Activated CD4-positive, CD25-positive, alpha-beta regulatory T cell (primary cell): ENCODE measurements at places on chromosomes 6 and 20.

GRCh38 chr6:51398064-51398705 is 579.5 kb downstream of the TFAP2B start:
- DNase-seq, result no peak

- DNase-seq, result no peak
Measured at GRCh38 chr6:161233986-161234661, 39.7 kb downstream of the AGPAT4 start.

GRCh38 chr6:81950877-81951276 is 198.4 kb upstream of the TENT5A start:
- no peak for DNase-seq

GRCh38 chr6:147195987-147196386 is 8.2 kb upstream of the STXBP5 start:
- DNase-seq, result no peak

- no peak for DNase-seq
Measured at GRCh38 chr20:43855803-43856202, 58.8 kb upstream of the TOX2 start.

- no peak for DNase-seq
Measured at GRCh38 chr6:79598012-79598411, 33.1 kb upstream of the SH3BGRL2 start.

GRCh38 chr6:48766349-48766748 is 655.4 kb upstream of the PTCHD4 start:
- no peak for DNase-seq

DNA sequence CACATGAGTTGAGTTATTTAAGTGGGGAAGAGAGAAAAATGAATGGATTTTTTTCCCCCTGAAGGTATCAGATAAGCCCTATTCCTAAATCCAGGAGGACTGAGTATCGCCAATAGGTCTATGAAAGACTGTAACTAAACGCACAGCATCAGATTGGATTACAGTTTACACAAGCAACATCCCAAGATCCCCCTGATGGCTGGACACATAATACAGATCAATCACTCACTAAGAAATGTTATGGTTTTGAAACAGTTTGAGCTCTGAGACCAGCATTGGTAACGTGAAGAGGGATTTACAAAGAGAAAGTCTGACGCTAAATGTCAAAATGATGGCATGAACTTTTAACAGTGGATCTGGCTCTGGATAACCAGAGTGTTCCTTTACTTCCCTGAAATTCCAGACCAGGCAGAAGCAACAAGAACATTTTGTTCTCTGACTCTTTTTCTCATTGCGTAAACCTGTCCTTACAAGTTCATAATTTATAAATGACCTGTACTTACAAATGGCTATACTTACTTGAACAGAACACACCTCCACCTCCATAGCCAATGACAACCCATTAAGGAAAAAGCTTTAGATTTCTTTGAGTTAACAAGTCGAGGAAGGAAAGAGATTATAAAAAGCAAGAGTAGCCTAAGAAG is 131.8 kb upstream of the BEND3 start:
- no peak for DNase-seq

- no peak for DNase-seq
Measured at GRCh38 chr20:53276143-53276542, 304.0 kb downstream of the TSHZ2 start.

DNA sequence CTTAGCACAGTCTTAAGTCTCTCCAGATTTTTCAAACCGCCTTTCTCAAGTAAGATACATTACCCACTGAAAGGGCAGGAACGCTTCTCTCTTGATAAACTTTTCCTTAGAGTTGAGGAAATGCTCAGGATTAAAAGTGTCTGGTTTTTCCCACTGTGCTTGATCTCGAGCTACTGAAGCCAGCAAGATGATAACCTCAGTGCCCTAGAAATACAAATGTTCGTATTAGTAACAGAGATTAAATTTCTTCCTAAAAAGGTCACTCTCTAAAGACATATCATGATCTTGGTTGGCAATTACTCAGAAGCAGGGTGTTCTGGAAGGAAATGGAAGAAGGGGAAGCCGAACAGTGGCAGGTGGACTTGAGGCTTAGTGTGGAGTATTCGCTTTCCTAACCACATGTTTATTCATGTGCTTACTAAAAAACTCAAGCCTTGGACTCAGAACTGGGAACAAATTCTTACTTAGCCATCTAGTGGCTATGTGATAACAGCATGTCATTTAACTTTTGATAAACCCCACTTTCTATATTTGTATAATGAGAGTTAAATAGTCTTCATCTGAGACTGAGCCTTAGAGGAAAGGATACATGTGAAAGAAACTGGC is 20.1 kb downstream of the C6orf141 start:
- no peak for DNase-seq

DNA sequence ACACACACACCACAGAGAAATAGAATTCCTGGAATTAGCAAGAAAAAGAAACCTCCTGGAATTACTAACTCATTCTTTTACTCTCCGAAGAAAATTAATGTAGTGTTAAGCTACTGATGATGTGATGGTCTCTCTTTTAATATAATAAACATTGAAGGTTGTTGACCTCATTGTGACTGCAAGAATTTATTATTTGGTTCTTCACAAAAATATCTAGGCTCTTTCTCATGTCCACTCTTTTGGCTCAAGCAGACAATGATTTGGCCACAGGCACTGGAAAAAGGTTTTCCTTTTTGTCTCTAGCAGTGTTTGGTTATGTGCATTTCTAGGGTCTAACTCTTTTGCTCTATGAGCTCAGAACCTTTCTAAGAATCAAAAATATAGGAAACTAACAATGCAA is 811.9 kb downstream of the TENT5A start:
- DNase-seq, result no peak

- DNase-seq, result no peak
Measured at GRCh38 chr6:152271776-152272464, 365.2 kb downstream of the SYNE1 start.

DNA sequence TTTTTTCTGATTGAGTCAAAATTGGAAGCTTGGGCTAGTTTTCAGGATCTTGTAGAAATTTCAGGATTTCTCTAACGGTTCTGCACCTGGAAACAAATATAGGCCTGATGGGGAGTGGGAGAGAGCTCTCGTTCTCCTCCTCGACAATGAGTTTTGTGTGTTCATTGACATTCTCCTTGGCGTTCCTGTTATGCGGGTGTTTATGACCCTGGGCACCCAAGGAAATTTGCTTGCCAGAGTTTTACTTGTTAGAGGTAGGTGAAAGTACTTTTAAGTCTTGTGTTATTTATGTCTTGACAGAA is 2.2 kb downstream of the ASXL1 start:
- DNase-seq, result no peak

GRCh38 chr6:93433592-93433991 is 14.2 kb upstream of the EPHA7 start:
- DNase-seq, result no peak

DNA sequence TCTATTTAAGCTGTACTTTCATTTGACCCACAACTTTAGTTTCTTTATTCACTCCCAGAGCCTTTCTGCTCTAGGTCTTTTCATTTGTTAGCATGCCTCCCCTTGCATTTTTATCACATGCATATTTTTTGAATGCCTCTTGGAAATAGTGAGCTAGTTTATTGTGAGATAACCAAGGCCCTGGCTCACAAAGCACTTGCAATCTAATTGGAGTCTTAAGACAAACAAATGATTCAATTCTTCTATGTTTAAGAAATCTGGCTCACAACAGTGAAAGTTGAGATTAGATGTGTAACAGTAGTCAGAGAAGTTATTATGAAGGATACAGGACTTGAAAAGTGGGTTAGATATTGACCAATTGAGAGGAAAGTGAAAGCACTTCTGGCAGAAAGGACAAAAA is 173.4 kb downstream of the MOXD1 start:
- no peak for DNase-seq

- no peak for DNase-seq
Measured at GRCh38 chr6:93677264-93677965, 258.1 kb upstream of the EPHA7 start.

- DNase-seq, result no peak
Measured at GRCh38 chr6:157631412-157631811, 191.6 kb upstream of the SNX9 start.

DNA sequence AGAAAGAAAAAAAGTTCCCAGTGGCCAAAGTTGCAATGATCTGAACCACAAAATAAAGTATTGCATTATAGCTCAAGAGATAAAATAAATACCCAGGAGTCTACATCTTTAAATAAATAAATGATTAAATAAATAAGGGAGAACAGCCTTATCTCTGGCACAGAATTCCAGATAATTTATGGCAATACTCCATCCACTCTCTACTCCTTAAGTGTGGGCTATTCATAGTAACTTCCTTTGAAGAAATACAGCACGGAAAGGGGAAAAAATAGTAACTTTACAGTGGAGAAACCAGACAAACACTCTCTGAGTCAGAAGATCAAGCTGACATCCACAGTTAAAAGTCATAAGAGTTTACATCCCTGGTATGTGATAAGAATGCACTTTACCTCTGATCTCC is 11.6 kb downstream of the AURKA start:
- no peak for DNase-seq

DNA sequence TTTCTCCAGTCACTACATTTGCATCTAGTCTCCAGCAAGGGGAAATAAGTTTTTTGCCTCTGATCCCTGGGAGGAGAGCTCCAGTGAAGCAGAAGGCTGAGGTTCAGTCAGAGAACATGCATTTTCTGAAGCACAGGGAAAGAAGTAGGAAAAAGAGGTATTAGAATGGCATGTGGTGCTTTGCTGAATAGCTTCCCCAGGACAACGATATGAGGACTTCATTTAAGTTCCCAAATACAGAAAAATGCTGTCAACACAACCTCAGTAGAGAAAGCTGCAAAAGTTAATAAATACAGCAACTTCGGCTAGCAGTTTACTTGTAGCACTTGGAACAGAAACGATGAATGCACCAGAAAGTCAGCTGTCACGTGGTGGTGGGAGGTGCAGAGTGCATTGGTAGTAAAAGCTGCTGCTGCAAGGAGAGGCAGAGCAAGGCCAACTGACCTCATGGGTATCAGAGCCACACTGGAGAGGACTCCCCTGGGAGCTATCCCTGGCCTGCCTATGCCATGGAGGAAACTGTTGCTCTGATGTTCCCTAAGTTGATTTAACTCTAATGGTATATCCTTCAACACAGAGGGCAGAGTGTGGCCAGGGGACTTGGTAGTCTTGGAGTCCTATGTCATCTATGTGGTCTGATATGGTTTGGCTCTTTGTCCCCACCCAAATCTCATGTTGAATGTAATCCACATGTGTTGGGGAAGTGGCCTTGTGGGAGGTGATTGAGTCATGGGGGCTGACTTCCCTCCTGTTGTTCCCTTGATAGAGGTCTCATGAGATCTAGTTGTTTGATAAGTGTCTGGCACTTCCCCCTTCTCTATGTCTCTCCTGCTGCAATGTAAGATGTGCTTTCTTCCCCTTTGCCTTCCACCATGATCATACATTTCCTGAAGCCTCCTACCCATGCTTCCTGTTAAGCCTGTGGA is 85.9 kb downstream of the ADTRP start:
- DNase-seq, result no peak

DNA sequence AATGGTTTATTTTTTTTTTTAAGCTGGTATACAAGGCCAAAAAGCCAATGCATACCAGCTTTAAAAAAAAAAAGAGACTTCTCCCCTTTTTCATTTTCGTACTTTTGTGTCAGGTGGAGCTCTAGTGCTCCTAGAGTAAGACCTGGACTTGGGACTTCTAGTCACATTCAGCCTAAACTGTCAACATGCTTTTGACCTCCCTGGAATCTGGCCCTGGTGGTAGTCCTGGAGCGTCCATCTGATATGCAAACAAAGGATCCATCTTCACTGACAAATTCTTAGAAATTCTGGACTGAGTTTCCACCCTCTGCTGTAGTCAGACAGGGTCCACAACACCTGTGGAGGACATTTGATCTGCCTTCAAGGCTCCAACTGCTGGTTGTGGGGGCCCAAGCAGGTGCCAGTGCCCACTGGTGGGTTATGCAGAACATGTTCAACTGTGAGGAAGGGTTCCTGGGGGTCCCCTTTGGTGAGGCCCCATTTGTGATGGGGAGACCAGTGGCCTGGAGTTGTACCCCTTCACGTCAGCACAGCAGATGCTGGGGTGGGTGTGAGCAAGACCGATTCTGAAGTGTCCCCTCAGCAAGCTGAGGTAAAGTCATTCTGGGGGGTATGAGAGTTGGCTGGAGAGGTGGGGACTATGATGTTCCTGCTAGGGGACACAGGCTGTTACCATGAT is 12.6 kb upstream of the PCMTD2 start:
- no peak for DNase-seq

DNA sequence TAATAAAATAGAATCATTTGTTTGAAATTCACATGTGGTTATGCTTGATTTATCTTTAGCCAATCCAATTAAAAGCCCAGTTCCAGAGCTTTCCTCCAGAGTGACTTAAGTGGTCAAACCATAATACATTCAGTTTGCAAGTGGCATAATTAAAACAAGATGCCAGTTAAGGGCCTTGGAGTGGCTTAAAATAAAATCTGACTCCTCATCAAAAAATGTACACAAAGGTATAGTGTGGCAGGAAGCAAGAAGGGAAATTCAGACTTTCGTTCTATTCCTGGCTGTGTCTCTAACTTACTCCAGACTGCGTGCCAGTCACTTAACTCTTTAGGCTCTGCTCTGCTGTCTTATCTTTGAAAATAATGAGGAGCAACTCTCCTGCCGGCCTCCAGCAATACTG is 251.3 kb upstream of the PRND start:
- no peak for DNase-seq

- DNase-seq, result no peak
Measured at GRCh38 chr6:162618448-162619002, 109.0 kb downstream of the PRKN start.

DNA sequence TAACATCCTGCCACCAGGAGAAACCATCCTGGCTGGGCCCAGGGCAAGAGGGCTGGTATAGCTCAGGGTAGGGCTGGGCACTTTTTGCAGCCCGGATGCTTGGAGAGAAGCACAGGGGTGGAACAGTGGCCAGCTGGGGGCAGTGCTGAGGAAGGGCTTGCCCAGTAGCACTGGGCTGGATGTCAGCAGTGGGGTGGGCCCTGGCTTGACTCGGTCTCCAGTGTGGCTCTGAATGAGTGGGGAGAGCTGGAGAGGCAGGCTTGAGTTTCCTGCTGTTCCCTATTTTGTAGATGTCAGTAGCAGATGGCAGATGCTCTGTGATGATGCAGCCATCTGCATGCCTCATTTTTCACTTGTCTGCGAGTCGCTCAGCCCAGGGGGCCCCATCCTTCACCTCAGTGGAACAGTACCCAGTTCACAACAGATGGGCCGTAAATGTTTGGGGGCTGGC is 56.3 kb upstream of the TULP1 start:
- DNase-seq, result peak; percentile 14

DNA sequence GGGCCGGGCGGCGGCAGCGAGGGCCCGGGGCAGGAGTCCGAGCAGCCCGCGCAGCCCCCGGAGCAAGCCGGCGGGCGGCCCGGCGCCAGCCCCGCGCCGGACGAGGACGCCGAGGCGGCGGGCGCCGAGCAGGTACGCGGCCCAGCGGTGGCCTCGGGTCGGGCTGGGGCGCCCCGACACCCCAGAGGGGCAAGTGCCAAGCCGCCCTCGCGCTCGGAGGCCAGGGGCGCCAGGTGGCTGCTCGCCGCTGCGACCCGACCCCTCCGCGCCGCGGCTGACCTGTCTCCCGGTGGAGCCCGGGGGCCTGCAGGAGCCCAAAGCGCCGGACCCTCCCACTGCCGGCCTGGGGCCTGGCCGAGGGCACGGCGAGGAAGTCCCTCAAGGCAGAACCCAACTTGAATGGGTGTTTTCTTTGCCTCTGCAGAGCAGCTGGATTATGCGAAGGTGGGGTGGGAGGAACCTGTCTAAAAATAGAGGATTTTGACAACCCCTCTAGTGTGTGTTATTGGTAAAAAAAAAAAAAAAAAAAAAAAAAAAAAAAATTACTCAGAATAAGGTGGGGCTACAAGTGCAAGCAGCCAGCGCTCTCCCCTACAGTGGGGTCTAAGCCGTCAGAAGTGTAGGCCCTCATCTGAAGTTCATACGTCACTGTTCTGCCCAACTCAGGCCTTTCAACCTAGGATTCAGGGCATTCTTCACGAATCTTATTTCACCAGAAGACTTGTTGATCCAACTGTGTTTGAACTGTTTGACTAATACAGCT is 609 bp downstream of the OGFRL1 start:
- DNase-seq, result no peak
